ENCODE measurements at places on chromosomes 6 and 20.

GRCh38 chr20:24366336-24367004 lies 103.0 kb upstream of the SYNDIG1 start:
- DNase-seq, result no peak

DNA sequence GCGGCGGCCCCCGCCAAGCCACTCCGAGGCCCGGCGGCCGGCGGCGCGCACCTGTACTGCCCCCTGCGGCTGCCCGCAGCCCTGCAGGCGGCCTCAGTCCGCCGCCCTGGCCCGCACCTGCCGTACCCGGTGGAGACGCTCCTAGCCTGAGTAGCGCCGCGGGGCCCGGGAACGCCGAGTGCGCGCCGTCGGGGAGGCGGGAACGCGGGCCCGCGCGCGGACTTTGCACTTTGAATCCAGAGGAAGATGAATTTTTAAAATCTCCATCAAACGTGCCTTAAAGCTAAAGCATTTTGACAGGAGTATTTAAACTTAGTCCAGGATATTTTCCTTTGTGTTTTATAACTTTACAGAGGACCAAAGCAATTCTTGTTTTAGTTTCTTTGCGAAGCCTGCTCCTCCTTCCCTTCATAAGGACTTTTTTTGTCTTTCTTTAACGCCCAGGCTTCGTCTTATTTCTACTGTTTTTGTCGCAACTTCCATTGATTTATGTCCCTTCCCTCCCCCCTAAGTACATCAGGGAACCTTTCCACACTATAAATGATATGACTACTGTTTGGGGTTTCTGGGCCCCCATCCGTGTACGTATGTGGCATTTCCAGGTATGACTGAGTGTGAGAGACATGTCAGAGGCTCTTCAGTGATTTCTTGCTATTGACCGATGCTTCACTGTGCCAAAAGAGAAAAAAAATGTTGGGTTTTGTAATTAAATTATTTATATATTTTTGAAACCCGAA lies 2.0 kb downstream of the FOXQ1 start:
- DNase-seq, result no peak

GRCh38 chr20:37259865-37260264 lies 1.7 kb downstream of the GHRH start:
- no peak for DNase-seq

DNA sequence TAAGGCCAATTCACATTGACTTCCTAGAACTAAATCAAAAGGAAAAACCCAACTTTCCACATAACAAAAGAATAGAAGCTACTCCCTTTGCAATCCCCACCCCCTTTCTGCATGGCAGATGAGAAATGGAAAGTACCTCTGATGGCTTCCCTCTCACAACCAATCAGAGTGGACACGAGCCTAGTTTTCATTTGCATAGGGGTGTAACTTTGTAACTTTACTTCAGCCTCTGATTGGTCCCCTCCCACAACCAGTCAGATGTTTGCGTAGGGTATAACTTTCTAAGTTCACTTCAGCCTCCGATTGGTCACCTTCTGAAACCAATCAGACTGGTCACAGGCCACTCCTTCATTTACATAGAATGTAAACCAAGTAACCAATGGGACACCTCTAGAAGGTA lies 328.5 kb downstream of the CDH26 start:
- no peak for DNase-seq

GRCh38 chr6:15285682-15286294 lies 39.9 kb downstream of the JARID2 start:
- DNase-seq, result no peak

GRCh38 chr20:56179051-56179450 lies 69.5 kb upstream of the MC3R start:
- DNase-seq, result no peak

DNA sequence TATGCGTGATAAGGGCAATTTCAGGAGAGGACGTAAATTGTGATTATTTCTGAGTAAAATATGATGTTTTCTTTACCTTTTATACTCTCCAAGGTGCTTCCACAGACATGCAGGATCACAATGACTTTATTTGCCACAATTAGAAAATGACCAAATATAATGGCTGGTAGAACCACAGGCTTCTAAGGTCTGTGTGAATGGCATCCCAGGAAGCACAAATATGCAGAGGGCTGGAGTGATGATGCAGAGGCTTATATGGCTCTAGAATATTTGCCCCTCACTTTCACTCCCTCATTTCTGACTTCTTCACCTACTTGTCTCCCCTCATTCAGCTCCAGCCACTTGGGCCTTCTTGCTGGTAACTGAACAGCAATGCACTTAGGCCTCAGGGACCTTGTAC lies 502.1 kb upstream of the MAP3K7 start:
- no peak for DNase-seq

- no peak for DNase-seq
Measured at GRCh38 chr6:37630281-37630799, 67.3 kb downstream of the MDGA1 start.

DNA sequence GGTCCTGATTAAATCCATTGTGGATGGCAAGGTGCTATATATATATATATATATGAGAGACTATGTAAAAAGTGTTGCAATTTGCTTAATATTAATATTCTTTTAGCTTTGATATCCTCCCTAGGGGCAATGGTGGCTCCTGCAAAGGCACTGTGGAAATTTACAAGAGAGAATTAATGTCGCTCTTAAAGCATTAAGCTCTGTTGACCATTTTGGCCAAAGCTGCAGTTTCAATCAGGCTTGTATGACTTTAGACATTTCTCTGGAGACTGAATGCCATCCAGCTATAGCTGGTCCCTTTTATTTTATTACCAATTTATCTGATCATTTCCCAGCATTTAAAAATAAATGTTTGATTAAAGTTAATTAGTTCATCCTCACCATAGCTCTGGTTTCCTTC lies 155.3 kb downstream of the JARID2 start:
- DNase-seq, result no peak

DNA sequence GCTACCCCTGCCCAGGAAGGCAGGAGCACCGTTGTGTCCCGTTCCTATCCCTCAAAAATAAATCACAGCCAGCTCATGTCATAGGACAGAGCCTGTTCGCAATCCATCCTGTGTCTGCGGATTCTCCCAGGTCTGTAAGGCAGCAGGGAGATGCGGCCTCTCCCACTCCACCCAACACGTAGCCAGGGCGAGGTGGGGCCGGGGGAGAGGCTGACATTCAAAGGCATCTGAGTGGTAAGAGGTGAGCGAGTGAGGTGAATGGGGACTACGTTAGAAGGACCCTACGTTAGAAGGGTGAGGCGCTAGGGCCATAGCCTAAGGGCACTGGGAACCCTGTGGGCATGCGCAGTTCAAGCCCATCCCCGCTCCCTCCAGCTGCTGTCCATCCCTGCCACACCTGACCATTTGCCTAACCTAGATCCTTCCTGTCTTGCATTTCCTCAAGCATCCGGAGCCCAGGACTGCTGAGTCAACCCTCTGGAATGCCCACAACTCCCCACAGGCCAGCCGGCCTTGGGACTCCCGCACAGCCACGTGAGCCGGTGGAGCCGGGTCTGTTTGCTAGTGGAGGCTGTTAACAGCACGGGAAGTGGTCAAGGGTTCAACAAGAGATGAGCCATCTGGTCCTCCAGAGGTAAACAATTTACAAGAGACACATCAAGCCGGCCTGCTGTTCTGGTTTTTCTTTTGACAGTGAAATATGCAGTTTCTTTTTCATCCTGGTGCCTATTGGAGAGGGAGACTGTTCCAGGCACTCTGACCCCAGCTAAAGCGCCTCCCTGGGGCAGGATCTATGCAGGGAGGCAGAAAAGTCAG lies 45.9 kb downstream of the RIPOR3 start:
- DNase-seq, result no peak

DNA sequence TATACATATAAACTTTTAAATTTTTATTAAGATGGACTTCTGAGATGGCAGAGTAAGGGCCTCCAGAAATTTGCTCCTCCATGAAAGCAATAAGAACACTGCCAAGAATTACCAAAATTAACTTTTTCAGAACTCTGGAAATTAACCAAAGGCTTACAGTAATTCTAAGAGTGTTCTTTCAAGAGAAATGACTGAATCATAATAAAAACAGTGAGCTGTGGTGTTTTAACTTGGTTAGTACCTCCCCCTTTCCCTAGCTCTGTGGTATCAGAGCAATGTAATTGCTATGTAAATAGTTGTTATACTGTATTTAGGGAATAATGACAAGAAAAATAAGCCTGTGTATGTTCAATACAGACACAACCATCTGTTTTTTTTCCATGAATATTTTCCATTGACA lies 19.0 kb downstream of the HECA start:
- no peak for DNase-seq

DNA sequence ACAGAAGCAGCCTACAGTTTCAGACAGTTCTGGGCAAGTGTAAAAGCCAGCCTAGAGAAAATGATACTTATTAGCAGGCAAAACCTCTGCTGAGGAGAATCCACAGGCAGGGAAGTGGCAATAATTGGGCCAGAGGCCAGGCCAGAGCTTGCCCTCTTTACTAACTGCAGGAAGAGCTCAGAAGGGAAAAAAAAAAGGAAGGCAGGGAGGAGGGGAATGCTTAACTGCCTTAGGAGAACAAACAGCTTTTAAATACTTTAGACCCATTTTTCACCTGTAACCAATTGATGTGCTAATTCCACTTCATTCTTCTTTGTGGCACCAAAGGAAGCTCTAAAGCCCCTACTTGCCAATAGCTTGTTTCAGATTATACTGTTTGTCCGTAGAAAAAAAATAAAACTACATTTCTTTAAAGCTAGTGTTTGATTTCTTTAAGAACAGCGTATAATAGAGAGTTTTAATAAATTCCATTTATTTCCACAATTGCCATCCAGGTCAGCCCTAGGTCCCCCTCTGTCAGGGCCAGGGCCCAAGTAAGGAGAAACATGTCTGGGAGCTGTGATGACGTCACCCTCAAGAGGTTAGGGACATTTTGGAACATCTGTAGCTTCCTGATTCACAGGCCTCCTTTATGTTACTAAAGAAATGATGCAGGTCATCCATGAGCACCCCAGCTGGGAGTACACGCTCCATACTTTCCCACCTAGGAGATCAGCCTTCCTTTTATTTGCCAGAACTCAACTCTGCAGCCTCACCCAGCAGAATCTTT lies 384.3 kb downstream of the CDC5L start:
- DNase-seq, result no peak

- no peak for DNase-seq
Measured at GRCh38 chr6:160279850-160280249, 21.2 kb upstream of the SLC22A2 start.

DNA sequence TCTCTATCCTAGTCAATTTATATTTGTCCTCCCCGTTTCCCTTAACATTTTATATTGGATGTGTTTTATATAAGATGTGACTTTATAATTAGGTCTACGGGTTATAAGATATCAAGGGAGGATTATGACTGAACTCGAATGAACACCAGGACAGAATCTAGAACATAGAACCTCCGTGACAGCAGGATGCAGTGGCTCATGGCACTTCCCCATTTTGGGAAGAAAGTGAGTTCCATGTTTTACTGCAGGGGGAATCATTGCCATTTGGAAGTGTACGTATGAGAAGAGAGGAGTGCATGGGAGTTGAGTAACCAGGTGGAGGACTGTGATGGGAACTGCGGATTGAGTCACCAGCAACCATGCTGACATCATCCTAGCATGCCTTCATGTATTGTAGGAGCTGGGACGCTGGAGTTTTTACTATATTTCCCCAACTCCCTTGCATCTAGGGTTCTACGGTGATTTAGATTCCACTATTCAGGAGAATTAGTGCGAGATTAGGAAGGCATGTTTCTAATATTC lies 56.1 kb upstream of the FOXC1 start:
- DNase-seq, result no peak

GRCh38 chr6:68639826-68640490 lies 4.9 kb downstream of the ADGRB3 start:
- DNase-seq, result no peak

- DNase-seq, result no peak
Measured at GRCh38 chr6:81838031-81838430, 85.5 kb upstream of the TENT5A start.

DNA sequence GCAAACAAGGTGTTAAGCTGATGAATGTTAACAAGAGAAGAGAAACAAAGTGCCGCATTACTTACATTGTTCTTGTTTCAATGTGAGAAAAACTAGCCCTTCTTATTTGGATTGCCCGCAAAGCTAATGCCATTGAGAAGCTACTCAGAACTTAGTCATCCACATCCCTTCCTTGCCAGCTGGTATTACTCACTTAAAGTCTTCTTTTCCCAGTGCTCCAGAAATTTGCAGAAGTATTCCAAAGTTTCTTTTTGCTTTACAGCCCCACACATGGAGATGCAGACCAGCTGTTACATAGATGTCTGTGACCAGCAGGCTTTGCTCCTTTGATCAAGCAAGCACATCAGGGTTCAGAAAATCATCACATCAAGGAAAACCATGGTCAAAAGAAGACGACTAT lies 529.0 kb downstream of the TBC1D32 start:
- no peak for DNase-seq

DNA sequence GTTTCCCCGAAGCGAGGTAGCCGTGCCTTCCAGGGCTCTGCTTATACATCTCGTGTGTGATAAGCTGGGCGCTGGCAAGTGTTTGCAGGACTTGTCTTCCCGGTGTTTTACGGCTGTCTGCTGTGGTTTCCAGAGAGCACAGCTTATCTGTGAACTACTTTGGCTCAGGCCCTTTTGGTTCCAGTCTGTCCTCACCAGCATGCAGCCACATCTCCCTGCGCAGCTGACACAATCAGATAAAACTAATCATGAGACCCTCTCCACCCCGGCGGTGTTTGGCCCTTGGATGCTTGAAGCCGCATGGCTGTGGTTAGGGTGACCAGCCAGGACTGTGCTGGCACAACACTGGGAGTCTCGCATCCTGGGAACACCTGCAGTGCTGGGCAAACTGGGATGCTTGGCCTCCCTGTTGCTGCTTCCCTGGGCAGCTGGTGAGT lies 241.8 kb upstream of the FOXQ1 start:
- no peak for DNase-seq

DNA sequence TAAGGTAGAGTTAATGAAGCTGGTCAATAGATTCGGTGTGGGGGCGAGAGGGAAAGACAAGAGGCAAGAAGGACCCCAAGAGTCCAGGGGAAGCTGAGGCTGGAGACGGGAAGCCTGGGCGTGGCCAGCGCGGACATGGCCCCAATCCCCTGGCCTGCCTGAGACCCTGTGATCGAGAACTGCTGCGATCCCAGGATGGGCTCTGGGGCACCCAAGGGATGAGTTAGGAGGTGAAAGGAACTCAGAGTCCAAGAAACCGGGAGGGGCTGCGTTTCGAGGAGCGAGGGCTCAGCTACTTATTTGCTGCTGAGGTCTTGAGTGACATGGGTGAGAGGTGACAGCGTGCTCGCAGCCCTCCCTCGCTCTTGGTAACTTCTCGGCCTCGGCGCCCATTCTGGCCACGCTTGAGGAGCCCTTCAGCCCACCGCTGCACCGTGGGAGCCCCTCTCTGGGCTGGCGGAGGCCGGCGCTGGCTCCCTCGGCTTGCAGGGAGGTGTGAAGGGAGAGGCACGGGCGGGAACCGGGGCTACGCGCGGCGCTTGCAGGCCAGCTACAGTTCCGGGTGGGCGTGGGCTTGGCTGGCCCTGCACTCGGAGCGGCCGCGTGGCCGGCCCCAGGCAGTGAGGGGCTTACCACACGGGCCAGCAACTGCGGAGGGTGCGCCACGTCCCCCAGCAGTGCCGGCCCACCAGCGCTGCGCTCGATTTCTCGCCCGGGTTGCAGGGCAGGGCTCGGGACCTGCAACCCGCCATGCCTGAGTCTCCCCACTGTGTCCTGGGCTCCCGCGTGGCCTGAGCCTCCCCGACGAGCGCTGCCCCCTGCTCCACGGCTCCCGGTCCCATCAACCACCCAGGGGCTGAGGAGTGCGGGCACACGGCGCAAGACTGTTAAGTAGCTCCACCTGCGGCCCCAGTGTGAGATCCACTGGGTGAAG lies 58.2 kb downstream of the IRF4 start:
- no peak for DNase-seq

GRCh38 chr6:88544986-88545612 lies 379.0 kb upstream of the CNR1 start:
- DNase-seq, result no peak

GRCh38 chr6:76682842-76683241 lies 610.4 kb upstream of the IMPG1 start:
- no peak for DNase-seq

Measured in activated T-helper 2 cell treated with anti-CD3 and anti-CD28 coated beads, Interferon-gamma antibody, Interleukin-2, Interleukin-4, amounts not matched to agents 10 μg/mL and 5 μg/mL and 100 μg/mL, durations not matched to agents 14 hours and 24 hours and 36 hours (primary cell).